ENCODE measurements at places on chromosomes 5 and 9. TPM values are rescaled to one million over a fixed set of nuclear protein-coding genes. Genes with fewer than 3 reads are reported as not detected.

Gene CYSRT1
- polyA plus RNA-seq: 6.5 TPM

Gene KCNV2
- polyA plus RNA-seq: not detected

Gene FYB1
- polyA plus RNA-seq: not detected

Gene AIF1L
- 68.2 TPM for polyA plus RNA-seq

Gene GCNT4
- polyA plus RNA-seq: 1.1 TPM

Gene CCL19
- polyA plus RNA-seq: not detected

DNA sequence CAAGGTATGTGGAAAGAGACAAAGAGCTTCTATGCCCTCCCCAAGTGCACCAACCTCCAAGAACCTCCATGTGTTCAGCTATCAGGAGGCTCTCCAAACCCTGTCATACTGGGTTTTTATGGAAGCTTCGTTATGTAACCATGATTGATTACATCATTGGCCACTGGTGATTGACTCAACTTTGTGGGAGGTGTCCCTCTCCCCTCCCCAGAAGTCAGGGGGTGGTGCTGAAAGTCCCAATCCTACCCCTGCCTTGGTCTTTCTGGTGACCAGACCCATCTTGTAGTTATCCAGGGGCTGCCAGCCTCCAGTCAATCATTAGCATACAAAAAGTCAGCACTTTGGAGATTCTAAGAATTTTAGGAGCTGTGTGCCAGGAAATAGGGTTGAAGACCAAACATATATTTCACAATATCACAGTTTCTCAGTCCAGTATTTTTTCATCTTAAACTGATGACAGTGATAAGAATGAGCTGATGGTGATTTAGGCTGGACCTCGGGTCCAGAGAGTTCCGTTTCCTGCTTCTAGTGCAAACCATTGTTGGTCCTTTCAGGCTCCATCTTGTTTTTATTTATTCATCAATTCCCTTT, 27.3 kb upstream of the FANCC start:
- no peaks in the 10 kb centered on the region for H3K36me3 ChIP-seq
- H3K4me3 ChIP-seq: no peak overlapping the region
- H3K27me3 ChIP-seq: peaks cover 18% of the 10 kb centered on the region
- H3K27ac ChIP-seq: no peak overlapping the region
- DNase-seq: no peak
- no peaks in the 10 kb centered on the region for H3K4me1 ChIP-seq

DNA sequence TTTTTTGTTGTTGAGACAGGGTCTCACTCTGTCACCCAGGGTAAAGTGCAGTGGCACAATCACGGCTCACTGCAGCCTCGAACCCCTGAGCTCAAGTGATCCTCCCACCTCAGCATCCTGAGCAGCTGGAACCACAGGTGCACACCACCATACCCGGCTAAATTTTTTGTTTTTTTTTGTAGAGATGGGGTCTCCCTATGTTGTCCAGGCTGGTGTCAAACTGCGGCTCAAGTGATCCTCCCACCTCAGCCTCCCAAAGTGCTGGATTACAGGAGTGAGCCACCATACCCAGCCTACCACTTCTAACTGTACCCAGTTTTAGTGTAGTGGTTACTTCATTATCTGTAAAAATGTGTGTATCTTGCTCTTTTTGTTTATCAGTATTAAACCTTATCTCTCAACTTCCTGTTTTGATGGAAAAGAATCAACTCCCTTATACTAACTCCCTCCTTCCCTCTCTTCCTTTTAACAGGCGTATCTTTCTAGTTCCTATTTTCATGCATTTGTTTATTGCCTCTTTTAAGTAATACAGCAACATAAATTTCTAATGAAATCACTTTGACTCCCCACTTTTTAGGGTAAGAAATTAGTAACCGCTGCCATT, 33.1 kb downstream of the GRAMD2B start:
- H3K4me1 ChIP-seq: no peaks in the 10 kb centered on the region
- no peaks in the 10 kb centered on the region for H3K27me3 ChIP-seq
- H3K36me3 ChIP-seq: peaks cover 4% of the 10 kb centered on the region
- H3K4me3 ChIP-seq: no peak overlapping the region
- no peak overlapping the region for H3K27ac ChIP-seq

GRCh38 chr9:127509261-127509954, 58.1 kb downstream of the LRSAM1 start:
- DNase-seq: no peak
- no peaks in the 10 kb centered on the region for H3K27me3 ChIP-seq
- H3K4me1 ChIP-seq: peaks cover 3% of the 10 kb centered on the region
- H3K27ac ChIP-seq: no peak overlapping the region
- no peak overlapping the region for H3K4me3 ChIP-seq

- H3K4me3 ChIP-seq: no peak overlapping the region
- H3K36me3 ChIP-seq: no peaks in the 10 kb centered on the region
- no peak for DNase-seq
- H3K4me1 ChIP-seq: no peaks in the 10 kb centered on the region
These were observed 27.0 kb upstream of the FRRS1L start for GRCh38 chr9:109193974-109194556.

- no peaks in the 10 kb centered on the region for H3K36me3 ChIP-seq
- no peaks in the 10 kb centered on the region for H3K27me3 ChIP-seq
- H3K27ac ChIP-seq: no peak overlapping the region
- DNase-seq: no peak
- no peak overlapping the region for H3K4me3 ChIP-seq
These were observed 26.1 kb upstream of the RETREG1 start for GRCh38 chr5:16642867-16643266.

DNA sequence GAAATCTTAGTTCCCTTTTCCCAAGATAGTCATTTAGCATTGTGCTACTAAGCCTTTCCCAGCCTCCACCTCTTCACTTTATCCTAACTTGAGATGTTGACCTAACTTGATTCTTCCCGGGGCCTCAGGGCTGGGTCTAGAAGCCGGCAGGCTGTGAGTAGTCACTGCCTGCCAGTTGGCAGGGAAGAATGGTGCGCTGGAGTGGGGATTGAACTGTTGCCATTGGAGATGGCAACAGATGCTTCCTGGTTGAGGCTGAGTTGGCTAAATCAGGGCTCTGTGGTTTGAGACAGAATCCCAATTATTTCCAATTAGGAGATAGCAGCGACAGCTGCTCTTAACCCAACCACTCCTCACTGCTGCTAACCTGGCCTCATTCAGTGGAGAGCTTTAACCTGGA, 343.1 kb downstream of the BRINP1 start:
- no peaks in the 10 kb centered on the region for H3K4me1 ChIP-seq
- H3K36me3 ChIP-seq: no peaks in the 10 kb centered on the region
- H3K27ac ChIP-seq: no peak overlapping the region

DNA sequence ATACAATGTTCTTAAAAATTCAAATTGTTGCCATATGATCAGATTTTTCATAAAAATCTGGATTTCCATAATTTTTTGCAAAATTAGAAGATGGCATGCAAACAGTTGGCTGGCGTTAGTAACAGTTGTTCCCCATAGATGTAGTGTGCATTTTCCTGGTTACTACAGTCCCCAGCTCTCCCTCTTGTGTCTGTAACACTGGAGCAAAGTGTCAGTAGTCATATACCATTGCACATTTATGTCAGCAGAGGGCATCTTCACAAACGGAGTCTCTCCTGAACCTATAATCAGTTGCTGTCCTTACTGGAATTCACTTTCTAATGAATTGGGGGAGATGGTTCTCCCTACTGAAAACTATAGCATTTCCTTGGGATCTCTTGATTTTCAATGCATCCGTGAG, 44.7 kb upstream of the DMAC1 start:
- no peaks in the 10 kb centered on the region for H3K36me3 ChIP-seq
- no peak overlapping the region for H3K27ac ChIP-seq
- no peaks in the 10 kb centered on the region for H3K4me1 ChIP-seq
- no peak overlapping the region for H3K4me3 ChIP-seq
- H3K27me3 ChIP-seq: no peaks in the 10 kb centered on the region
- no peak for DNase-seq

DNA sequence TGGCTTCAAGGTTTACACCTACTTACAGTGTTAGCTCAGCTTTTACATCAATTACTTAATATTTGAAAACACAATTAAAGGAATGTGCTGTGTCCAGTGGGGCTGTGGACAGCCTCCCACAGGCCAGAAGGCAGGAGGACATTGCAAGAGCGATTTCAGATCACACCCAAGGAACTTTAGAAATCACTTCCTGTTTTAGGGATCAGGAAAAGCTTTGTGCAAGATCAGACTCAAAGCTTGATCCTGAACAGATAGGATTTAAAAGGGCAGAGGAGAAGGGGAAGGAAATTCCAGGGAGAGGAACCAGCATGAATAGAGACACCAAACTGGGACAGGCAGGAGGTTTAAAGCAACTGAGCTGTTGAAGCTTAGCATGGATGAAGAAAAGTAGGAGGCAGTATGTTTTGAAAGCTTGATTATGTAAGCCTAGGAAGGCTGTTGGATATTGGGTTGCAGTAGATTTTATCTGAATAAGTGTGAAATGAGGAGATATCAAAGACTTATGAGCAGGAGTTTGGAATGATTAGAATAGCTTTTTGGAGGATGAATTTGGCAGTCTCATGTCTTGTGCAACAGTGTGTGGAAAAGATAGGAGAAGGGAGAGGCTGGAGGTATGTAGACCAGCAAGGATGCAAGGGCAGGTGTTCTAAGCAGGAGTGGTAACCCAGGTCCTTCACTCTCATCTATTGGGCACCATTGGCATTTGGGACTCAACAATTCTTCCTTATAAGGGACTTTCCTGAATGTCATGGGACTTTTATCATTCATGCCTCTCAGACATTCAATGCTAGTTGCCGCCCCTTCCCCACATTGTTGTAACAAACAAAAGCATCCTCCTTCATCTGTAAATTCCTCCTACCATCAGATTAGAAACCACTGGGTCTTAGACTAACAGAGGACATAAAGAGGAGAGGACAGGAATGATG, 123.5 kb downstream of the TARS1 start:
- no peak overlapping the region for H3K4me3 ChIP-seq
- H3K27ac ChIP-seq: no peak overlapping the region
- no peaks in the 10 kb centered on the region for H3K27me3 ChIP-seq
- no peaks in the 10 kb centered on the region for H3K36me3 ChIP-seq

- no peaks in the 10 kb centered on the region for H3K36me3 ChIP-seq
- no peaks in the 10 kb centered on the region for H3K27me3 ChIP-seq
- DNase-seq: no peak
- no peak overlapping the region for H3K4me3 ChIP-seq
These were observed 139.1 kb downstream of the ELAVL2 start for GRCh38 chr9:23686896-23687295.

GRCh38 chr9:13181652-13182051, 97.8 kb downstream of the MPDZ start:
- H3K4me3 ChIP-seq: no peak overlapping the region
- H3K4me1 ChIP-seq: no peaks in the 10 kb centered on the region
- H3K27ac ChIP-seq: no peak overlapping the region
- H3K36me3 ChIP-seq: no peaks in the 10 kb centered on the region

GRCh38 chr9:135081731-135082130, 5.7 kb upstream of the OLFM1 start:
- H3K27me3 ChIP-seq: peaks cover 2% of the 10 kb centered on the region
- no peaks in the 10 kb centered on the region for H3K4me1 ChIP-seq

DNA sequence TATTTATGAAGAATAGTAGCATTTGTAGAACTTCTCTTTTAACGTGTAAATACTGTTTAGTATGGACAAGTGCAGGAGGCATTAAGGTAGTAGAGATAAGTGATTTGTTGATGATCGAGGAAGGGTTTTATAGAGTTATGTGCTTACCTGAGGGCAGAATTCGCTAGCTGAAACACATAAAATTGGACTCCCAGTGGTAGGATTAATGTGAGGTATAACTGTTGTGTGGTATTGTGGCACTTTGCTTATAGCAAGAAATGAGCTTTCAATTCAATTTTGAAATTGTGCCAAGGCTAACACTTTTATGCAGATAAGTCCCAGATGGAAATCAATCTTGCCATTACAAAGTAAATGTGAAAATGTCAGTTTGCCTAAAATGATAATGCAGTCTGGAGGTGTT, 1.2 kb downstream of the AP3S1 start:
- no peaks in the 10 kb centered on the region for H3K27me3 ChIP-seq
- no peak for DNase-seq
- peaks cover 3% of the 10 kb centered on the region for H3K4me1 ChIP-seq

GRCh38 chr5:120432861-120433260, 31.2 kb upstream of the PRR16 start:
- no peaks in the 10 kb centered on the region for H3K36me3 ChIP-seq
- no peak for DNase-seq
- no peaks in the 10 kb centered on the region for H3K27me3 ChIP-seq
- H3K27ac ChIP-seq: no peak overlapping the region

- H3K36me3 ChIP-seq: no peaks in the 10 kb centered on the region
- peaks cover 2% of the 10 kb centered on the region for H3K4me1 ChIP-seq
- no peak overlapping the region for H3K4me3 ChIP-seq
These were observed 127.6 kb downstream of the RPS23 start for GRCh38 chr5:82150559-82150958.

- H3K4me1 ChIP-seq: peaks cover 4% of the 10 kb centered on the region
- no peaks in the 10 kb centered on the region for H3K36me3 ChIP-seq
- H3K27me3 ChIP-seq: no peaks in the 10 kb centered on the region
These were observed 211.6 kb downstream of the MAST4 start for GRCh38 chr5:66807743-66808142.
